Effector CD8-positive, alpha-beta T cell (primary cell): ENCODE measurements at places on chromosomes 11 and 22.

GRCh38 chr11:94544646-94545263 is 1.0 kb downstream of the FUT4 start:
- DNase-seq, result no peak

DNA sequence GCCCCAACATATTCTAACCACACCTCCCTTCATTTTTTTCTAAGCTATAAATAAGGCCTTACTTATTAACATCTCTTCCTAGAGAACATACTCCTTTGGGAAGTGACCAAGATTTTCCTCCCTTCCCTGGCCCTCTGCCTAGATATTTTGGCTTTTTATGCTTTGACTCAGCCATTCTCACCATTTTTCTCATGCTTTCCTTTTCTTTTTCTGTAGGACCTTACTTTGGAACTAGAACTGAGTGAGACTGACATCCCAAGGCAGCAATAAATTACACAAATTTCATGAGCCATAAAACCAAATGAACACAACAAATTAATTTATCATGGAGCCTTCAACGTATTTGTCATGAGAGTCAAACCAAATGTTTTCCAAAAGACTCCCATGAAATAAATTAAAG is 142.7 kb upstream of the CTSC start:
- DNase-seq, result no peak

DNA sequence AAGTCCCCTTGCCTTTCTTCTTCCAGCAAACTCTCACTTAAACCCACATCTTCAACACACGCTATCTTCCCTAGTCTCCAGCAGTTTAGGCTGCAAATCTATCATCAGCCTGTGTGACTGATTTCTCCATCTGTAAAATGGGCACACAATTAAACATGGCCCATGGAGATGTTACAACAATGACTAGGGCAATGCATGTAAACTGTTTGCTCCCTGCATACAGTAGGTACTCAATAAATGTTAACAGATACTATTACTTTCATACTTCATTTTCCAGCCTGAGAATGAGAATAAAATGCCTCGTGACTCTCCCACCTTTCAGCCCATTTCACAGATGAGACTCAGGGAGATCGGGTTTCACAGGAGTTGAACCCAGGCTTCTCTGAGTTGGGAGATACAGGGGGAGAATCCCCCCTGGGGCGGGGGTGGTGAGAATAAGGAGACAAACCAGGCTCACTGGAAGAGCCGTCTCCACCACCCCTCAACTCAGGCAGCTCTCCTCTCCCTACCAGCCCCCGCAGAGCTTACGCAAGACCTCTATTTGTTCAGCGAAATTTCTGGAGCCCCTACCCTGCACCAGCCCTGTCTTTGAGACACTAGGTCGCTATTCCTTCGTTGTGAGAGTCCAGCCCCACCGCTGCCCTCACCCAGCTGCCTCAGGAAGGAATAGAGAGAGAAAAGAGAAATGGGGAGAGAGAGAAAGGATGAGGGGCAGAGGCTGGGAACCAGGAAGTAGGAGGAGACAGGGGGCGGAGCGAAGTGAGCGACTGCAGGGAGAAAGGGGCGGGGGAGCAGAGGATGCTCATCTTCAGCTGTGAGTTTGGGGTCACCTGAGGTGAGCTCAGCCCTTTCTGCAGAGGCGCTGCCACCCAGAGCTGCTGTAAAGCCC is 42.1 kb upstream of the KLHL35 start:
- DNase-seq, result peak; percentile 43

DNA sequence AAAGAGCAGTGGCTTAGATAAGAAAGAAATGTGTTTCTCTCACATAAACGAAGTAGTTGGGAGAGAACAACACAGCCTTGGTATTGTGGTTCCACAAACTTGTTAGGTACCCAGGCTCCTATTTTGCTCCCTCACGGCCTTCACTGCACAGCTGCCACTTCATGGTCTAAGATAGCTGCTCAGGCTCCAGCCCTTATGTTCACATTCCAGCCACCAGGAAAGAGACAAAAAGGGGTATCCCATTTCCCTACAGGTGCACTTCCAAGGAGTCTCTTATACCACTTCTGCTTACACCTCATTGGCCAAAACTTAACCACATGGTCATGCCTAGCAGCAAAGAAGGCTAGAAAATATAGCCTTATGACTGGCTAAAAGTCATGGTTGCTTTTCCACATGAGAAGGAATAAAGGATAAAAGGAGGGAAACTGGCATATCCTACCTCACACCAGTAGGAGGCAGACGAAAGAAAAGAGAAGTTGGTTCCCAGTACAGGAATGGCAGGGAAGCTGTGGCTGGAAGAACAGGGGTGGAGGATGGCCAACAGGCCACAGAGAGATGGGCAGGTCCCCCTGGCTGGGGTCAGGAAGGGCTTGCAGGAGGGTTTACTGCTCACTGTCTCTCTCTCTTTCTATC is 5.4 kb upstream of the HDHD5 start:
- DNase-seq, result no peak

DNA sequence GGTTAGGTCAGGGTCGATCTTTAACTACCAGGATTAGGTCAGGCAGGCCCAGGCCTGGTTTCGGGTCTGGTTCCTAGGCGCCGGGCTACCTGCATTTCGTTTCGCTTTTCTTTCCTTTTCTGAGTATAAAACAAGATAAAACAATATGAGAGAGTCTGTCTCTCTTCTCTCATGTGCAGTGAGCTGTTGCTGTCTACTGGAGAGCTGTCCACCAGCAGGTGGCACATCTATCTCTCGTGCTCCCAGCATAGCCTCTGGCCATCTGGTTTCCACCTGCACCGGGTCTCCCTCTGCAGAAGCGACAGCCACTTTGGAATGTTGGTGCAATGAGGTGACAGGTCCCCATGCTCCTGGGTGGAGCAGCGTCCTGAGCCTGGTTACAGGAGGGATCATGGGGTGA is 27.6 kb downstream of the RIBC2 start:
- DNase-seq, result no peak

DNA sequence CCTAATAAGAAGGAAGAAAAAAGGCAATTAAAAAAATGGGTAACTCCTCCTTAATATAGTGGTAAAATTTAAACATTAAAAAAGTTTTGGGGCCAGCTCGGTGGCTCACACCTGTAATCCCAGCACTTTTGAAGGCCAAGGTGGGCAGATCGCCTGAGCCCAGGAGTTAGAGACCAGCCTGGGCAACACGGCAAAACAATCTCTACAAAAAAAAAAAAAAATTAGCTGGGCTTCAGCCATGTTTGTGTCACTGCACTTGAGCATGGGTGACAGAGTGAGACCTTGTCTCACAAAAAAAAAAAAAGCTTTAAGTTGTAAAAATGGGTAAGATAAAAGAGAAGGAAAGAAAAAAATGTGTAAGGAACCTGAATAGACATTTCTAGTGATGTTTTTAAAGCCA is 11.3 kb upstream of the FBXO3 start:
- no peak for DNase-seq

GRCh38 chr11:1592628-1593027 is 5.5 kb downstream of the KRTAP5-2 start:
- DNase-seq, result no peak

DNA sequence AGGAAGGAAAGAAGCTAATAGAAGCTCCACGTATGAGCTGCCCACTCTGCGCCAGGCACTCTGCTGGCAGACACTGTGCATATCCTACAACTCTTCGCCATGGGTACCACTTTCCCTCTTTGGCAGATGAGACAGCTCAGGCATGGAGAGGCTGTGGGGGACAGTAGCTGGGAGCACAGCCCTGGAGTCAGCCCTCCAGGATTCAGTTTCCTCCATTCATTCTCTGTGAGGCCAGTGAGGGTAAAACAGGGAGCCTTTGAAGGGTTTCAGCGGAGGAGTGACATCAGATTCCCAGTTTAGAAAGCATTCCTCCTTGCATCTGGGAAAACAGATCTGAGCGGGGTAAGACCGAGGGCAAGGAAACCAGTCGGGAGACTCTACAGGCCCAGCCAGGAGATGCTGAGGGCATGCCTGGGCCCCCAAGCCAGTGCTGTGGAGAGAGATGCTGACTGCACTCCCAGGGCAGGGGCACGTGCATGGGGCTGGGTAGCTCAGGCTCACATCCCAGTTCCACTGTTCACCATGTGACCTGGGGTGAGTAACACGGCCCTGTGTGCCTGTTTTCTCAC is 58.3 kb upstream of the EMID1 start:
- no peak for DNase-seq

DNA sequence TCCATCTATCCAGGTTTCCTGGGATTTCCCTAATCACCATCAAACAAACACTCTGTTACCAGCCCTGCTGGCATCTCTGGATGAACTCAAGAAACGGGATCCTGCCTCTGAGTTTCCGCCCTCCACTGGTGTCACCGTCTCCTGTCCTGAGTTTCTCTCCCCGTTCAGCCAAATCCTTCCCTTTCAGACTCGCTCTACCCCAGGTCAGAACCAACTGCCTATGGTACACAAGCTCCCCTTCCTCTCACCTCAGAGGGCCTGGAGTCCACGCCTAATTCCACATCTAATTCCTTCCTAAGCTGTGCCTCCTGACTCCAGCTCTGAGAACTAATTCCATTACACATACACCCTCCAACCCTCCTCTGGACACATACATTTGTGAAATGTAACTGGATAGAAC is 96.1 kb downstream of the SHANK2 start:
- DNase-seq, result no peak

GRCh38 chr11:61968758-61969390 is 1.4 kb upstream of the FTH1 start:
- no peak for DNase-seq

DNA sequence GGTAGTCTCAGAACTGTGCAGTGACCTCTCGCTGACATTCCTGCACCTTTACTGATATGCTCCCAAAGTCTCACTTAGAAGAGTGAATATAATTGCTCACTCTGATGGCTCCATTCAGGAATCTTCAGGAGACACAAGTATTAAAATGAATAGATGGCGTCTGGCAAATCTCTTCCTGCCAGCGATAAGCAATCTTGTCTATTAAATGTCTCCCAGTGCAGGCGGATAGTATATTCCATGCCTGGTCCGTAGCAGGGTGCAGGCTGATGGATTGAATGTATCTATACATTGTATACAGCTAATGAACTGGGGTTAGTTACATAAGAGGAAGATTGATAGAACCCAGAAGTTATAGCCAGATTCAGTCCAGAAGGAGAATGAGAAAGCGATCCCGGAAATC is 575.3 kb downstream of the NTM start:
- DNase-seq, result no peak

GRCh38 chr11:16511116-16512114 is 155.1 kb upstream of the SOX6 start:
- no peak for DNase-seq

- no peak for DNase-seq
Observed at GRCh38 chr11:76394411-76394810, 13.3 kb downstream of the GVQW3 start.

DNA sequence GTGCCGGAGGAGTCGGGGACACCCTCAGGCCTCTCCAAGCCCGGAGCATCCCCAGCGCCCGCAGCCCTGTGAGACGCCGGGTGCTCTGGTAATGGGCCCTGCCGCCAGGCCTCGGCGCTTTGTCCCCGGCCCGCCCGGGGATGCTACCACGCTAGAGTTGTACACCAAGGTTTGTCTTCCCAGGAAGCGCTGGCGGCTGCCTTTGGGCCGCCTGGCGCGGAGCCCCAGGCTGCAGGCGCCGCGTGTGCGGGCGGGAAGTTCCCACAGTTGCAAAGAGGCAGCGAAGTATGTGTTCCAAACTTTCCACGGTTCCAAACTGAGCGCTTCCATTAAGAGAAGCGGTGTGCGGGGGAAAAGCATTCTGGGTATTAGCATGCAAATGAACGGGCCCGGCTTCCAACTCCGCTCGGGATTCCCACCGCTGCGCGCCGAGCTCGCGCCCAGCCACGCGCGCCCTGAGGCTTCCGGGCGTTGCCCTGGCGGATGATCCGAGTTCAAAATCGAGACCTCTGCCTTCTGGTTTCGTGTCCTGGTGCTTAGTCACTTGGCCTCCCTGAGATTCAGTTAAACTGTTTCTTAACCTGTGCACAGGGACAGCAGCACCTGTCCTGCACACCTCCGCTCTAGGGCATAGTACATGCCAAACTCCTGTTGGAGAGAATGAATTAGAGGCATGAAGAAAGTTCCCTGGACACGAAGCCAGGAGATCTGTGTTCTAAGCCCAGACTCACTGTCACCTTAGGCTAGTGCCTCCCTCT is 1.3 kb upstream of the PATZ1 start:
- DNase-seq, result peak; percentile 29

GRCh38 chr11:127182586-127183203 is 182.1 kb upstream of the KIRREL3 start:
- DNase-seq, result no peak

DNA sequence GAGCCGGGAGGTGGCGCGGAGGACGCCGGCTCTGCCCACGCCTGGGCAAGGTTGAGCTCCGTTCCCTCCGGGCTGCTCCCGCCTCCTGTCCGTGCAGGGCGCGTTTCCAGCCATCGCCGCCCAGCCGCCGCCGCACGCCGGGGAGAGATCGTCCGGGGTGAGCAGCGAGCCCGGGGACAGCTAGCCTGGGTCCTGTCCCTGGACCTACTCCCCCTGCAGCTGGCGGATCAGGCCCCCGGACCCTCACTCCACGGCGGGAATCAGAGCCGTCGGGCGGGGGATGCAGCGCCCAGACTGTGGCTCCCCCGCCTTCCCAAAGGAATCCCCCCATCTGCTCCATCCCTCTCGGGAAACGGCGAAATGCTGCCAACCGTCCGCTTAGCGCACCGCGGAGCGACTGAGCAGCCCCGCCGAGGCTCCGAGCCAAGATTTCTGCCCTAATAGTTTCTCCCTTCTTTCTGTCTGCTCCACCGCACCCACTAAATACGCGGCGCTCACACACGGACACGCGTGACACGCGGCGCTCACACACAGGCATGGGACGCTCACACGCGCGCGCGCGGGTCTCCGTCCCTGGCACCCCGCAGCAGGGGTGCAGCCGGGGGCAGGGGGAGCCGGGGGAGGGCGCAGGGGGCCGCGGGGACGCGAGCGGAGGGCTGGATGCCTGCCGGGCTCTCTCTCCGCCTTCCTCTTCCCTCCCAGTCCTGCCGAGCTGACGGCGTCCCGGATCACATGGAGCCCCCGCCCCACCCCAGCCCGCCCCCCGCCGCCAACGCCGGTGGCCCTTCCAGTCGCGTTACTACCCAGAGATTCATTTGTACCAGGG is at the start of gene KCNJ5:
TSS of gene KCNJ5 (plus strand) at position 814 of the 826 bp plus-strand sequence. CDS start 19,918 bp downstream, outside the sequence.
- no peak for DNase-seq

- no peak for DNase-seq
Observed at GRCh38 chr22:40310081-40310767, 36.1 kb upstream of the ADSL start.

DNA sequence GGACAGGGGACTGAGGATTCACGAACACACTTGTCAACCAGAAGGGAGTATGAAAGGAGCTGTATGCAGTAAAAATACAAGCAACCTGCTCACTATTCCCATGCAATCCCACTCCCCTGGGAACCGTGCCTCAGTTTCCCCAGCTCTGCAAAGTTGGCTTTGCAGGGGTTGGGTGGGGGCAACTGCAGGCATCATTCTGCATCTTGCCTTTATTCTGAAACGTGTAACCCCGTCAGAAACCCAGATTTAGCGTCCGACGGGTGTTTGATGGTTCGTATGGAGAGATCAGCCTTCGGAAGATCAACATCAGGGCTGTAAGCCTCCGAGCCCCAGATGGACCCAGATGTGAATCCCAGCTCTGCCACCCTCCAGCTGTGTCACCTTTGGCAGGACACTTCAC is 3.6 kb downstream of the CYTH4 start:
- DNase-seq, result no peak

- no peak for DNase-seq
Observed at GRCh38 chr11:46363031-46363407, 15.8 kb downstream of the DGKZ start.
